Caki2 (cell line): ENCODE measurements at places on chromosomes 2 and 18.

DNA sequence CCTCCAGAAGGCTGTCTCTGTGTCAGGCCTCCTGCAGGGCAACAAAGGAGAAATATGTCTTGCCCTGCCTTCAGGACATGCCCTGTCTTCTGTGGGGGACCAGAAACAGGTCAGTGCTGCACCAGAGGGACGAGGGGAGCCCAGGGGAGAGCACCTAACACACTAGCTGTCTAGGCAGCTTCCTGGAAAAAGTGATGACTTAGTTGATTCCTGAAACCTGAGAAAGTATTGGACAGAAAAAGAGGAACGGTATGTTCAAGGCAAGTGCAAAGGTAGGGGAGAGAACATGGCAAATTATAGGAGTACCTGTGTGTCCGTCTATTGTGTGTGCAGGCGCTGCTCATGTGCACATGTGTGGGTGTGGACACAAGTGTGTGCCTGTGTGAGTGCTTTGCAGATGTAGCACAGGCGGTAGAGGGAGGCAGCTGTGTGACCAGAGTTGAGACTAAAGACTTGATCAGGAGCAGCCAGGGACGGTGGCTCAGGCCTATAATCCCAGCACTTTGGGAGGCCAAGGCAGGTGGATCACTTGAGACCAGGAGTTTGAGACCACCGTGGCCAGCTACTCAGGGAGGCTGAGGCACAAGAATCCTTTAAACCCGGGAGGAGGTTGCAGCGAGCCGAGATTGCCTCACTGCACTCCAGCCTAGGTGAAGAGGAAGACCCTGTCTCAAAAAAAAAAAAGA, 119.5 kb downstream of the GYPC start:
- no peak for DNase-seq

GRCh38 chr18:61464551-61465142, 131.4 kb downstream of the CDH20 start:
- no peak for DNase-seq

GRCh38 chr2:130820279-130820861, 16.3 kb upstream of the ARHGEF4 start:
- DNase-seq: no peak

GRCh38 chr2:224412141-224413015, 10.5 kb upstream of the FAM124B start:
- peak; percentile 14 for DNase-seq

DNA sequence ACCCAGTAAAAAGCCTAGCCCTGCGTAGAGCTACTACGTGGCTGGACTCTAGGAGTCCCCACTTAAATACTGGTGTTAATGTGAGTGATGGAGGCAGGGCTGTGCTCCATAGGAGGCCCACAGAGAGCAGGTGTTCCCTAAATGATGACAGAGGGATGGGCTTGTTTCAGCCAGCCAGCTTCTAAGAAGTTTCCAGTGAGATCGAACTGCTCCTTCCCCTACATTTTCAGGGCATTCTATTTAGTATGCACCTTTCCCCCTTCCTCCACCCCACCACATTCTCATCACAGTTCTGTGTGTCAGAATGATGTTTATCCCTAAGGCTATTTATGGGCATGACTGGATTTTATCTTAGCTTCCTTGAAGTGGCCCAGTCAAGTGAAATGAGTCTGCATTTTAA, 213.0 kb downstream of the TRIB2 start:
- no peak for DNase-seq

DNA sequence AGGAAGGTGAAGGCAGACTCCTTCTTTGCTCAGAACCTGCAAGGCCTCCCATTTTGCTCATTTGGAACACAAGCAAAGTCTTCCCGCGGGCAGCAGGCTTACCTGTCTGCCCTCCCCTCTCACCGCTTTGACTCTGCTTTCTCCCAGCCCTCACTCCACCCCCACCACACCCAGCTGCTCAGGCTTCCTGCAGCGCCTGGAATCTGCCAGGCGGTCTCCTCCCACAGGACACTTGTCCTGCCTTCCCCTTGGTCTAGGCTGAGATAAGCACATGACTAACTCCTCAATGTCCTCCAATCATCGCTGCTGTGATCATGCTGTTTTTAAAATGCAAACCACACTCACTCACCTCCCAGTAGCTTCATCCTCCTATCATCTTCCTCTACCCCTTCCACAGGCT, 430.0 kb downstream of the ZNF516 start:
- no peak for DNase-seq

GRCh38 chr18:45522371-45522770, 92.9 kb upstream of the SLC14A2 start:
- DNase-seq: no peak

- DNase-seq: no peak
Measured at GRCh38 chr2:169344736-169345485, 17.4 kb downstream of the LRP2 start.

- peak; percentile 12 for DNase-seq
Measured at GRCh38 chr2:45607701-45608100, 3.4 kb downstream of the SRBD1 start.

DNA sequence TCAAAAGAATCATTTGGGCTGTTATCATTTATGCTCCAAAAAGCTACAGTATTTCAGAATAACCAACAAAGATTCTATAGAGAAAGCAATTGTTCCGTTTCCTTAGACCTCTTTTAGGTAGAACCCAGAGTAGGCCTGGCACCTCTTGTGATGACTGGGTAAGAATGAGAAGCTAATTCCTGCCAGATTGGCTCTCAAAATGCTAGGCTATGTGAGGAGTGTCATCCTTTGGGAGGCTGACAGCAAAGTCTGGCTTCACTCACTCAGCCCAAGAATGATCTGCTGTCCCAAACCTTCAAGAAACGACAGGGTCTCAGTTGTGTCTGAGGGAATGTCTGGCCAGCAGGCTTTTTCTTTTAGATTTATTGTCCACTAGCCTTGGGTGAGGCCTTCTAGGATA, 4.5 kb downstream of the CERS6 start:
- DNase-seq: no peak
